ENCODE measurements at places on chromosomes 11 and 22.

- DNase-seq: no peak
Observed at GRCh38 chr22:35530700-35531099, 9.9 kb upstream of the RASD2 start.

DNA sequence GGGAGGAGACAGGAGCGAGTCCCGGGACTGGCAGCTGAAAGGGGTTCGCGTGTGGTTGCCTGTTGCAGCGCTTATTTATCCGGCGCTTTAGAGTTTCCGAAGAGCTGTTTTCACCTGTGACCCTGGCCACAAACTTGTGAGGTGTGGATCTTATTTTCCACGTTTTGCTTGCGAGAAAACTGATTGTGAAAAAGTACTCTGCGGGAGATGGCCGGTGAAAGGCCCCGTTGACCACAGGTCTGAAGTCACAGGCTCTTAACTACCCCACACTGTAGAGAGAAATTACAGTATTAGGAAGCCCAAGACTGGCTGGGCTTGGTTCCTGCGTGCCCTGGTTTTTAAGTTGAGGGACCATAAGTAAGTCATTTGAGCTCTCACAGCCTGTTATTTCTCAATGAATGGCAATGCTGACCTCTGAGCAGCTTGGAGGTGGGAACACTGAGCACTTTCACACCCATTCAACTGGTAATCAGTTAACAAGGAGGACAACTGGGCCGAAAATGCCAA is 379 bp upstream of the RAB38 start:
- no peak for DNase-seq

GRCh38 chr22:26479043-26479791 is 4.4 kb downstream of the HPS4 start:
- no peak for DNase-seq

DNA sequence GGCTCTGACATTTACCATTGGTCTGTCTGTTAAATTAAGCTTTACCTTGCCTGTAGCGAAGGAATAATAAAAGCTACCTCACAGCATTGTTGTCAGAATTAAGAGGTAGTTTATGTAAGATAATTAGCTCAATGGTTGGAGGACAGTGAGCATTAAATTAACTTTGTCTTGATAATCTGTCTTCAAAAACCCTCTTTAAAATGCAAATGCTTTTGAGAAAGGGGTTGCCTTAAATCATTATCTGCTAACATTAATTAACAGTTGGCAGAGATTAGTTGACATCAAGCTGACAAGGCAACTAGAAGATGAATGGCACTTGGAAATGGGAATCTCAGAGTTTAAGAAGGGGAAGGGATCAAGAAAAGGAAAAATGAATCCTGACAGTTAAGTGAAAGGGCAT is 761.1 kb upstream of the ARHGAP42 start:
- no peak for DNase-seq

DNA sequence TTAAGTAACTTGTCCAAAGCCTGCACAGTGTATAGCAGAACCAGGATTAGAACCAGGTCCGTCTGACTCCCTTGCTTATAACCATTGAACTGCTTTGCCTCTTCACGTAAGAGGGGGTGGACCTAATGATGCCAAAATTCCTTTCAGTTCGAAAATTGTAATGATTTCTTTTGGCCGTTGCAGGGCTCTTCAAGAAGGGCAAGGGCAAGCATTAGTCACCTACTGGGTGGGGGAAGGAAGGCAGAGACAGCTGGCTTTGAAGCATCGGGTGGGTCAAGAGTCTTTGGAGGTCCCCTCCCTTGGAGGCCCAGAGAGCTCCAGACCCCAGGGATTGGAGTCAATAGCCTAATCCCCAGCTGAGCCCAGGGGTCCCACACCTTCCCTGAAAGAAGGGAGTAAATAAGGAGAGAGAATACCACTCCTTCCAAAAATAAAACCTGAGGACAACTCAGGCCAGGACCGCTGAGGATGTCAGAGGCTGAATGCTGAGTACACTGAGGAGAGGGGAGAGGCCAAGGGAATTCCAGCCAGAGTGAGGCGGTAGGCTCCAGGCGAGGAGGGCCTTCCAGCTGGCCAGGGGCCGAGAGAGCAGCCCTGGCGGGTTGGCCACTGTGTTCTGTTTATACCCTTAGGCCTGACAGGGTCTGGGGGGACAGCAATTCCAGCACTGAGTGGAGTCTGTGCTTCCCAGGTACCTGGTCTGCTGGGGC is 14.1 kb downstream of the CREB3L1 start:
- no peak for DNase-seq

DNA sequence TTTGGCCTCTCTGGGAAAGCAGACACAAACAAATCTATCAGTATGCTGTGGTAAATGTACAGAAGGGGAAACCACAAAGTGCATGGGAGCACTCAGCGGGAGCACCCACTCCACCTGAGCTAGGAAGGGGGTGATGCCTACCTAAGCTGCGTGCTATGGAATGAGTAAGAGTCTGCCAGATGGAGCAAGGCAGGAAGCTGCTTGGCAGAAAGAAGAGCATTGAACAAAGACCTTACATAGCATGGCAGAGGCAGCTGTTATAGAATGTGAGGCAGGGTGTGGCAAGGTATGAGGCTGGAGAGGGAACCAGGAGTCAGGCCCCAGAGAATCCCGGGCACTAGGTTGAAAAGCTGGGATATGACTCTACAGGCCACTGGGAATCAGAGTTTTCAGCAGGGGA is 13.8 kb upstream of the MTFP1 start:
- DNase-seq: no peak

DNA sequence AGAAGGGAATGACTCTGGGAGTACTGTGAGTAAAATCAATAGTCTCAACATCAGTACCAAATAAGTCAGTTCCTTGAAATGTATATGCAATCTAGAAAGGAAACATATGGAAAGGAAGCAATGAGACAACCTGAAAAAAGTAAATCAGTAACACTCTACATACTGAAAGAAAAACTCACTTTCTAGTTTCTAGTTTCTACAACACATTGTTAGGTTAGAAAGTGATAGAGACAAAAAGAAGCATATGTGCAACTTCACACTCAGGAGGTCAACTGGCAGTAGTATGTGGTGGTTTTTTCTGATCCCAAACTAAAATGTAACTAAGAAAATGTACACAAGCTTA is 156.5 kb upstream of the SOX6 start:
- DNase-seq: no peak

GRCh38 chr22:36775586-36775963 is 344 bp downstream of the IFT27 start:
- DNase-seq: no peak

GRCh38 chr22:41302021-41302767 is 869 bp downstream of the ZC3H7B start:
- no peak for DNase-seq

DNA sequence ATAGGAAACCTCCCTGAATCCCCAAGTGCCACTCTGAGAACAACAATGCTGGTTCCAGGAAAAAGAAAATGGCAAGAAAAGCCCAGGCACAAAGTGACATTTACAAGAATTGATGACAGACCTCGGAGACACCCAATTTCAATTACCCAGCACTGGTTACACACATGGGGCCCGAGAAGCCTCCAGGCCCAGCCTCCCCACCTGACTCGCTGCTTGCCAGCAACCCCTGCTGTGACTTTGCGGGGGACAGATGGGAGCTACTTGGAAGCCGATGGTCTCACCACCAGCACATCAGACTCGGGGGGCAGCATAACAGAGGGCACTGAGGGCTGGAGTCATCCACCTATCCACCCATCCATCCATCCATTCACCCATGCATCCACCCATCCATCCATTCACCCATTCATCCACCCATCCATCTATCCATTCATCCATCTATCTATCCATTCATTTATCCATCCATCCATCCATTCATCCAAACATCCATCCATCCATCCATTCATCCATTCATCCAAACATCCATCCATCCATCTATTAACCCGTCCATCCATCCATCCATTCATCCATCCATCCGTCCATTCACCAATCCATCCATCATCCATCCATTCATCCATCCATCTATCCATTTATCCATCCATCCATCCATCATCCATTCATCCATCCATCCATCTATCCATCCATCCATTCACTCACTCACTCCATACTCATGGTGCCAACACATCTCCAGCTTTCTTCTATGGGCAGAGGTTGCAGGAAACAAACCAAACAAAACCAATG is 567.6 kb downstream of the BRD1 start:
- no peak for DNase-seq

- no peak for DNase-seq
Observed at GRCh38 chr11:75463106-75463774, 30.2 kb upstream of the KLHL35 start.

GRCh38 chr11:110524238-110524637 is 94.5 kb downstream of the FDX1 start:
- DNase-seq: no peak

DNA sequence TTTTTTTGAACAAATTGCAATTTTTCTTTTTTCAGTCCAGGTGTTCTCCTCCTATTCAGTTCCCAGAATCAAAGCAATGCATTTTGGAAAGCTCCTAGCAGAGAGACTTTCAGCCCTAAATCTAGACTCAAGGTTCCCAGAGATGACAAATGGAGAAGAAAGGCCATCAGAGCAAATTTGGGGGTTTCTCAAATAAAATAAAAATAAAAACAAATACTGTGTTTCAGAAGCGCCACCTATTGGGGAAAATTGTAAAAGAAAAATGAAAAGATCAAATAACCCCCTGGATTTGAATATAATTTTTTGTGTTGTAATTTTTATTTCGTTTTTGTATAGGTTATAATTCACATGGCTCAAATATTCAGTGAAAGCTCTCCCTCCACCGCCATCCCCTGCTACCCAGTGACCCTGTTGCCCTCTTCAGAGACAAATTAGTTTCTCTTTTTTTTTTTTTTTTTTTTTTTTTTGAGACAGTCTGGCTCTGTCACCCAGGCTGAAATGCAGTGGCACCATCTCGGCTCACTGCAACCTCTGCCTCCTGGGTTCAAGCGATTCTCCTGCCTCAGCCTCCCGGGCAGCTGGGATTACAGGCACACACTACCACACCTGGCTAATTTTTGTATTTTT is 6.2 kb upstream of the UBE4A start:
- no peak for DNase-seq

- no peak for DNase-seq
Observed at GRCh38 chr11:94150704-94151685, 22.4 kb downstream of the PANX1 start.

- DNase-seq: no peak
Observed at GRCh38 chr11:64089915-64090805, 54.4 kb downstream of the FLRT1 start.

DNA sequence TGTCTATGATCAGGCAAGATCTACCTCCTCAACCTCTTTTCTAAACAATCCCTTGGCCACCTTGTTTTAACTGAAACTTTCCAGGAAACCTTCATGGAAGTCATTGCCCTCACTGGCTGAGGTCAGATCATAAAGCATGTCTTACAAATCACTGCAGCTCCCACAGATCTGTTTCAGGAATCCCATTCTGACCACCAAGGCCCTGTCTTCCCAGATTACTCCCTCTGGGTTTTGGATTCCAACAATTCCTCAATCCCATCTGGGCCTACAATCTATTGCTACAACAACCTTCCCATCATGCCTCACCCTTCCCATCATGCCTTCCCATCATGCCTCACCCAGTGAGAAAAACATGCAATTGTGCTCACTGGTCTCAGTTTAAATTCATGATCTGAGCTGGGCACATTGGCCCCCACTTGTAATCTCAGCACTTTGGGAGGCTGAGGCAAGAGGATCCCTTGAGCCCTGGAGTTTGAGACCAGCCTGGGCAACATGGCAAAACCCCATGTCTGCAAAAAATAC is 15.9 kb downstream of the ADAMTS15 start:
- no peak for DNase-seq

DNA sequence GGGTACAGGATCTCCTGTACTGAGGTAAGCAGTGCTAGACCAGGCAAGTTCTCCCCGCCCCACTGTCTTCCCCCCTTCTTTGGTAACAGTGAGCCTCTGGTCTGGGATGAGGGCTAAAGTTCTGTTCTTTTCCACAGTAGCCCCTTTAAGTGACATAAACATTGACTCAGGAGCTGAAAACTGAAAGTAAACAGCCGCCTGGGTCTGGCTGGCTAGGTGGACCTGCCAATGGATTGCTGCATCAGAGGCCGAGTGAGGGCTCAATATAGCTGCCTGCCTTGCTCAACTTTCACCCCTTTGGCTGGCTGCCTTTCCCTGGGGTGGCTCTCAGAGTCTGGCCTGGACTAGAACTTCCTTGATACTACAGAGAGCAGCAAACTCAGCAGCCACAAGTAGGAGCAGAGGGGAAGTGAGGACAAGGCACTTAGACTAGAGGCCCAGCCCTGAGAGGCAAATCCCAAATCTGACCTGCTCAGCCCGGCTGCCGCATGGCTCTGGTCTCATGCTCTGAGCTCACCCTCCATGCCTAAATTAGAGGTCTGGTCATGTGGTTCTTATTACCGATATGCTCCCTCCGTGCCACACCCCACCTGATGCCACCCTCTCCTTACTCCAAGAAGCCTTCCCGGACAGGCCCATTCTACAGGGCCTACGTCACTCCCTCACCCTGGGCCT is 9.6 kb upstream of the UCP3 start:
- DNase-seq: no peak

- no peak for DNase-seq
Observed at GRCh38 chr11:62054484-62055121, 69.2 kb upstream of the INCENP start.

DNA sequence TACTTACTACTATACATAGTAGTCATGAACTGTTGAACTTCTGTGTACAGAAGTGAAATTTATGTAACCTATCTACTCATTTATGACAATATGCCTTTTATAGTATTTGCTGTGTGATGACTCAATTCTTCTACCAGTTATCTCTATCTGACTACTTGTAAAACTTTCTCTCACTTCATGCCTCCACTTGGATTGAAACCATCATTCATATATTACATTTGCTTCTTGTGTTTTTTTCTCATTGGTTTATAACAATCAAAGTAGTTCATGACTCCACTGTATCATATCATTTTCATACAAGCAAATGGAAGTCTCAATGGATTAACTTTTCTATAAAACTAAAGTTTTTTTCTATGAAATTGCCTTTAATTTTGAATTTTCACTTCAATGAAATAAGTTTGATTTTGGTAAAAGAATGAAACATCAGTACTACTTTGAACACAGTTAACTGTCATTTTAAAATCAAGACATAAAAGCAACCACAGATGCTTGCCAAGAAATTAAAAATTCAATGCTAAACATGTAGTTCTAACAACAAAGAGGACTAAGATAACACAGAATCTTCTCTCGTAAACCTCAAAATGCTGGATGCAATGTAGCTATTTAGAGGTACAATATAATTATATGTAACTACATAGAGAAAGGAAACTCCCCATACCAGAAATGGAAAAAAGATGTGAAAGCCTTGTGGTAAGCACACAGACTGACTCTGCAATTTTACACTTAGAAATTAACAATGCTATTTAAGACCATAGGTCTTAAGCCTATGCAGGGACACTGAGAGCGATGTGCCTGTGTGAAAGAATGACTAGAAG is 27.6 kb upstream of the EXPH5 start:
- DNase-seq: peak; percentile 71

GRCh38 chr22:23227380-23227779 is 47.1 kb downstream of the BCR start:
- DNase-seq: no peak

GRCh38 chr22:25086902-25087282 is 112.8 kb upstream of the CRYBB3 start:
- DNase-seq: no peak
